ENCODE measurements at places on chromosomes 5 and 9.

DNA sequence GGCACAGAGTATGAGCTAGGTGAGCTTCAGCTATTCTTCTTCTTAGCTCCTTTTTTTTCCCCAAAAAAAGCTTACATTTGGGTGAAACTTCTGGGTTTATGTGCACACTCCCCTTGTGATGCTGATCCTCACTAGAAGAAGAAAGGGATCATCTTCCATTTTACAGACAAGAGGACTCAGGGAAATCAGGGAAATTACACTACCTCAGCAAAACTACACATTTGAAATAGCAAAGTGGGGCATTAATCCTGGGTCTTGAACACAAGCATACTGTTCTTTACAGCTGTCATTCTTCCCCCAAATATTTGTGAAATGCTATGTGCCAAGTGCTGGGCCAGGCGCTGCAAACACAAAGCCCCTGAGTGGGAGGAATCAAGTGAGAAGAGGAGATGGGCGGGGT lies 68.6 kb upstream of the NFIL3 start:
- no peak for DNase-seq

DNA sequence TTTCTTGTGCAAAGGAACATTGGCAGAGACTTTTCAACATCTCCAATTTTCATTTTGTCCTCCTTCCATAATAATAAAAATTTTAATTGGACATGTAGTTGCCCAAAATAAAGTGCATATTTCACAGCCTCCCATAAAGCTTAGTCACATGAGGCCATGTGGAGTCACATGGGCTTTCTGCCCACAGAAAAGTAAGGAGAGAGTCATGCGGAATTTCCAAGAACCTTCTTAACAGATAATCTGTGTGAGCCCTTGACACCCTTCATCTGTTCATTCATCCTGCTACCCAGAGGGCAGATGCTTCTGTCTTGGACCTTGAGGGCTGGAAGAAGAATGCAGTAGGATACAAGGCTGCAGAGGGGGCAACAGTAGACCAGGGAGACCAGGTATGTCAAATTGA lies 60.7 kb downstream of the APTX start:
- no peak for DNase-seq

DNA sequence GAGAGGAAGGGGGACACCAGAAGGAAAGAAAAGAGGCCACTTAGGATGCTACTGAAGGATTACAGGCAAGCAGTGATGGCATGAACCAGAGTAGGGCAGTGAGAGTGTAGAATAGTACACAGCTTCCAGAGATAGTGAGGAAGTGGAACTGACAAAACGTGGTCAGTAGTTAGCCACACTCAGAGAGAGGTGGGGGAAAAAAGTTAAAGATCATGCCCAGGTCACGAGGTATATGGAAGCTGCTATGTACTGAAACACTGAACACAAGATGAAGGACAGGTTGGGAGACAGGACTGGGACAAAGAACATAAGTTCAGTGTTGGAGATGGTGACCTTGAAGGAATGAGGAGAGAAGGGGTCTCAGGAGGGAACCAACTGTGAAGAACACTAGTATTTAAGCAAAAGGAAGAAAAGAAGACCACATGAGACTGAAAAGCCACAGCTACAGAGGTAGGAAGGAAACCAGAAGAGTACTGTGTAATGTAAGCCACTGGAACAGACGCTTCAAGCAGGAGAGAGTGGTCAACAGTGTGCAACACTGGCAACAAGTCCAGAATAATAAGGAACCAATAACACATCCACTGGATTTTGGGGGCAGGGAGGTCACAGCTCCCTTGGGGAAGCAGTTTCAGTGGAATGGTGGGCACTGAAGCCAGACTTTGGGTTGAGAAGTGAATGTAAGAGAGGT lies 45.5 kb downstream of the ELL2 start:
- no peak for DNase-seq

GRCh38 chr9:125707472-125707804 lies 430 bp upstream of the MAPKAP1 start:
- no peak for DNase-seq

GRCh38 chr9:76456202-76456926 lies 2.6 kb upstream of the GCNT1 start:
- DNase-seq: peak; percentile 49

GRCh38 chr5:173281910-173282309 lies 46.3 kb downstream of the STC2 start:
- DNase-seq: no peak

DNA sequence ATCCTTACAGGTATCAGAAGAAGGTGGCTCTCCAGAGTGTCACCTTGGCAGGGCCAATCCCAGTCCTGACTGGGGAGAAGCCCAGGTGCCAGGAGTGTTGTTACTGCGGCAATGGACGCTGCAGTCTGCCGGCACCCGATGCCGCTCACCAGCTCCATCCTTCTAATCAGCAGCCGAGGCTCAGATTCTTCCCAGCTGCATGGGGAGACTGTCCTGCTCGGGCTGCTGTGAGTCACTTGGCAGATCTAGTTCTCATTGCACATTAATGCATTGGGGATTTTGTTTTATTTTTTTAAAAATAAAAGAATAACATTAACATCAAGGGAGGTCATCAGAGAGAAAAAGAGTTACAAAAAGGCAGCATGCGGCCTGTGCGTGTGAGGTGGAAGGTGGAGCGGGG lies 115.8 kb downstream of the MTX3 start:
- DNase-seq: no peak

GRCh38 chr5:110634475-110634874 lies 92.0 kb downstream of the TMEM232 start:
- DNase-seq: no peak

GRCh38 chr9:89026876-89027275 lies 35.6 kb downstream of the S1PR3 start:
- DNase-seq: no peak

DNA sequence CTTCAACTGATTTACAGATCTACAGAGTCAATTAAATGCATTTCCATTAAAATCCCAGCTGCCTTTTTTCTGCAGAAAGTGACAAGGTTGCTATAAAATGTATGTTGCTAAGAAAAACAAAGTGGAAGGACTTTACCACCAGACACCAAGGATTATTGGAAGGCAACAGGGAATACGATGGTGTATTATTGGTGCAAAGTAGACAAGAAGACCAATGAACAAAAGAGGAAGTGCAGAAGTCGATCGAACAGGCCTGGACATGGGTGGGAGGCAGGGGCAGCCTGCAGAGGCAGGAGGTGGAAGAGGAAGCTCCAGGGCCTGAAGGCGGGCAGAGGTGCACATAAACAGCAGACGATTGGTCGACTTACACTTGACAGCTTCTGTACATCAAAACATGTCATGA lies 10.6 kb upstream of the SLC6A19 start:
- DNase-seq: no peak

GRCh38 chr5:82142928-82143577 lies 135.1 kb downstream of the RPS23 start:
- DNase-seq: no peak

DNA sequence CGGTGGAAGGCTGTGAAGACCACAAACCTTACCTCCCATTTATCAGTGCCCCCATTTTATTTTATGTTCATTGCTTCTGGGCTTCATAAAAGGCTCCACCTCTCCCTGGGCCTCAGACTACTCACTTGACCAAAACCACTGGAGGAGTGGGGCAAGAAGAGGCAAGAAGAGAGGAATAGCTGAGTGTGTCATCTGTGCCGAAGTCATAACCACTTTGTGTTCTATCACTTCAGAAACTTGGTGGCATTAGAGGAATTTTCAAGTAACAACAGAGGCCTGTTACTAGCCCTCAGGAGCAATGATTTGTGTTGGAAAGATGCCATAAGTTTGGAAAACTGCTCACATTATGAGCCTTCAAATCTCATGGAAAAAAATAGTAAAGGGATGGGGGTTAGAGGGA lies 88.7 kb upstream of the PIK3R1 start:
- DNase-seq: no peak

DNA sequence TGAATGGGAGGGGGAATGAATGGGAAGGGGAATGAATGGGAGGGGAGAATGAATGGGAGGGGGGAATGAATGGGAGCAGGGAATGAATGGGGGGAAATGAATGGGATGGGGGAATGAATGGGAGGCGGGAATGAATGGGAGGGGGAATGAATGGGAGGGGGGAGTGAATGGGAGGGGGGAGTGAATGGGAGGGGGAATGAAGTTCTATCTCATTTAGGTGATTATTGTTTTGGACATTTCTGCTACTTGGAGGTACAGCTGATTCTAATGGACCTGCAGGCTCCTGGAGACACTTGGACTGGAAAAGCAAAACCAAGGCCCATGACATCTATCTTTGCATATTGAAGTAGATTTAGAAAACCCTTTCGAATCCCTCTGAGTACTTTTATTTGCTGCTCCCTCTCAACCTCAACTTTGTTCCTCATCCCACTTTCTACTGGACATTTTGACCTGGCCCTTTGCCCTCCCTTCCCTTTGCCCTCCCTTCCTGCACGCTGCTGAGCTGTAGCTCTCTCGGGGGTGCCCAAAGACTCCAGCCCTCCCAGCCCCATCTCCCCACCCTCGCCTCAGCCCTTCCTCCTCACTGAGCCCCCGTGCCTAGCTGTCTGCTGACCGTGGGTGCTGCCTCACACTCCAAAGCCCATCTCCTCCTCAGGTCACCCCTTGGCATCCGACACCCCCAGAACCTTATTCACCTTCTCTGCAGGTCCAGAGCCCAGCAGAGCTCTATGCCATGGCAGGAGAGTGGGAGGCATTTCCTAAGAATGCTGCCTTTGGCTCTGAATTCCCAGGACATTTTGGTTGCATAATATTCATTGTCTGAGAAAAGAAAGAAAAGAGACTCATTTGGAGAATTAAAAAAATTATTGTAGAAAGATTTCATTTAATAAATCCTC lies 19.9 kb upstream of the LPCAT1 start:
- DNase-seq: no peak

GRCh38 chr5:173316339-173317020 lies 11.7 kb downstream of the STC2 start:
- DNase-seq: no peak

DNA sequence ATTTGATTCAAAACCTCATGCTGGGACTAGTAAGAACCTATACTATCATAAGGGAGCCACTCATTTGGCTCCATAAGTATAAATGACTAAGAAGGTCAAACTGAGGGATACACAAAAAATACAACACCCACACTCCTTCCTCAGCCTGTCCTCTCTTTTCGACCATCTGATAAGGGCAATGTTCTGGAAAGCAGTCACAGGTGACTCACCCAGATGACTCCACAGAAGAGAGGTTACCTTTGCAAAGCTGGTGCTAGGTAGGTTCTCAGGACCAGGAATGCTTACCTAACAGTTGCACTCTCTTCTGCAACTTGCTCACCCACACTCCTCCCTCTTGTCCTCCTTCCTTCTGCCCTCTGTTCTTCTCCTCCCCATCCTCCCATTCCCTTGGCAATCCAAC lies 32.9 kb downstream of the LHFPL2 start:
- DNase-seq: no peak

DNA sequence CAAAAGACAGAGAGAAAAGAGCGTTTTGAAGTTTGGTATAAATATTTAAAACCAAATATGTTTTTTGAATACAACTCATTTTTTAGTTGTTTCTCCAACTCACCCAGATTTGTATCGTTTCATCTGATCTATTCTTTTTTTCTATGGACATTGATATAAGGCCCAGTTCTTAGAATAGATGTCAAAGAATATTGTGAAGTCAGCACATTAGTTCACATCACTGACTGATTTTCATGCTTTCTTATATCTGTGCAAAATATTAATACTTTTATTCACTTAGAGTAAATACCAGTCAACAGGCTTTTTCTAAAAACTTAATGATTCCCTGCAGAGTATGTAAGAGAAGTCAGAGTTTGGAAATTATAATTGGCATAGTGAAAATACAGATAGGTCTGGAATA lies 254.4 kb upstream of the PTPRD start:
- no peak for DNase-seq

- DNase-seq: no peak
Observed at GRCh38 chr9:129121483-129121882, 10.3 kb downstream of the PTPA start.

GRCh38 chr5:113989913-113990305 lies 372.0 kb upstream of the KCNN2 start:
- DNase-seq: no peak

DNA sequence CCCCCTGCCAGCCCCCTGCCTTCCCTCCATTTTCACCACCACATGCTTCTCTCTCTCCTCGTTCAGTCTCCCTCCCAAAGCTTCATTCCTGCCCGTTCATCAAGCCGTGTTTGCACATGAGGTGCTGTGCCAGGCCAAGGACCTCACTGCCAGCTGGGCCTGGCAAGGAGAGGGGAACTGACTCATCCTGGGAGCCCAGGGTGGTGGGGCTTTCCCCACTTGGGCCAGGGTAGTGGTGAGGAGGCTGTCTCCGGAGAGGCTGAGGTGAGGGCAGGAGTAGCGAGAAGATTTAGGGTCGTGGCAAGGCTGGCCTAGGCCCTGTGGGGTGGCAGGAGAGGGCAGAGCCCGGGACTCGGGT lies 30.4 kb upstream of the NOTCH1 start:
- no peak for DNase-seq

GRCh38 chr5:102483736-102484135 lies 15.1 kb downstream of the SLCO6A1 start:
- no peak for DNase-seq

- DNase-seq: no peak
Observed at GRCh38 chr5:65151614-65152013, 330.1 kb downstream of the ADAMTS6 start.

GRCh38 chr5:9381464-9381863 lies 164.4 kb downstream of the SEMA5A start:
- no peak for DNase-seq

- no peak for DNase-seq
Observed at GRCh38 chr5:125541085-125541484, 794.6 kb upstream of the ZNF608 start.

- DNase-seq: no peak
Observed at GRCh38 chr9:69535911-69536310, 136.3 kb downstream of the APBA1 start.

- no peak for DNase-seq
Observed at GRCh38 chr5:10735569-10736276, 25.3 kb downstream of the DAP start.

GRCh38 chr5:134440201-134440755 lies 28.6 kb upstream of the CDKN2AIPNL start:
- no peak for DNase-seq

DNA sequence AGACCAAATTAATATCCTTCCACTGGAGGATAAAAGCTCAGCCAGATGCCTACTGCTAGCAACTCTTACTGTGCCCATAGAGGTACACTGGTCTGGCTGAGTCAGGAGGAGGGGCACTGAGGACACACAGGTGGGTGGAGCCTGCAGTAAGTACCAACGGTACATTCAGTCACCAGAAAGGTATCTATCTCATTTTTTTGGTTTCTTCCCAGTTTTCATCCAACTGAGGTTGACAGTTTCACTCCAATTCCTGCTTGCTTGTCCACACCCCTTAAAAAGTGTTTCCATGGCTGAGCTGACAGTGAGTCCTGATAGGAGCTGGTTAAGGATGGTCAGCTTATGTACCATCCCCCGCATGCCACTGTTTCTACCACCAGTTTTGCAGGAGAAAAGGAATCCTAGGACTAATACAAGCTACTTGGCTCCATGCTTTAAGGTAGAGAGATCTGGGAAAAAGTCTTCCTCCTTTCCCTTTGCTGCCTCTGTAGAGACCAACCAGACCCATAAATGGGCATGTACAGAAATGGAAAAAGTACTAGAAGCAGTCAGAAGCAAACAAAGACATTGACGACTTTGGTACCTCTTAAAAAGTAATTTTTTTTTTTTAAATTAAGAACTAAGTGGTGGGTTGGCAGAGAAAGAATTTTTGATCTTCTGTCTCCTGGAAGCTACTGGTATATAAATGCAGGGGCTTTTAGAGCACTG lies 3.2 kb downstream of the ELL2 start:
- no peak for DNase-seq

- no peak for DNase-seq
Observed at GRCh38 chr5:90015584-90016018, 394.0 kb downstream of the CETN3 start.

GRCh38 chr9:124574534-124575375 lies 67.6 kb upstream of the NR5A1 start:
- no peak for DNase-seq

GRCh38 chr5:165874851-165875250 lies 2369.4 kb downstream of the MAT2B start:
- DNase-seq: no peak

All from NCI-H2081 treated with DMSO at 0.1 percent for 48 hours (cell line).